GM12864 (cell line): ENCODE measurements at places on chromosomes 16 and 17.

- no peak for DNase-seq
Observed at GRCh38 chr16:11167581-11167980, 88.4 kb downstream of the SOCS1 start.

DNA sequence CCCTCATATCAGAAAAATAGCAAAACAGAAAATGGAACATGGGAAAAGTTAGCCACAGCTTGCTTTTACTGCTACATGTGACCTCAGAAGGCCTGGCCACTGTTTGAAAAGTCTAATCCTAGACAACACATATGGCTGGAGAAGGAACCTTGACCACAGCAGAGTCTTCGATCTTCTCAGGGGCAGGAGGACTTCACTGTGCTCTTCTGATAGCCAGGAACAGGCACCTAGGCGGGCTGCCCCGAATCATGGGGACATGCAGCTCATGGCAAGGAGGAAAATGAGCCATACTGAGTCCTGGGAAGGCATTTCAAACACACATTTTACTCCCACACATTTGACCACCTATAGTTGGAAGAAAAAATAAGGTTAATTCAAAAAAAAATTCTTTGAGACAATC, 31.1 kb upstream of the ADORA2B start:
- DNase-seq = no peak

DNA sequence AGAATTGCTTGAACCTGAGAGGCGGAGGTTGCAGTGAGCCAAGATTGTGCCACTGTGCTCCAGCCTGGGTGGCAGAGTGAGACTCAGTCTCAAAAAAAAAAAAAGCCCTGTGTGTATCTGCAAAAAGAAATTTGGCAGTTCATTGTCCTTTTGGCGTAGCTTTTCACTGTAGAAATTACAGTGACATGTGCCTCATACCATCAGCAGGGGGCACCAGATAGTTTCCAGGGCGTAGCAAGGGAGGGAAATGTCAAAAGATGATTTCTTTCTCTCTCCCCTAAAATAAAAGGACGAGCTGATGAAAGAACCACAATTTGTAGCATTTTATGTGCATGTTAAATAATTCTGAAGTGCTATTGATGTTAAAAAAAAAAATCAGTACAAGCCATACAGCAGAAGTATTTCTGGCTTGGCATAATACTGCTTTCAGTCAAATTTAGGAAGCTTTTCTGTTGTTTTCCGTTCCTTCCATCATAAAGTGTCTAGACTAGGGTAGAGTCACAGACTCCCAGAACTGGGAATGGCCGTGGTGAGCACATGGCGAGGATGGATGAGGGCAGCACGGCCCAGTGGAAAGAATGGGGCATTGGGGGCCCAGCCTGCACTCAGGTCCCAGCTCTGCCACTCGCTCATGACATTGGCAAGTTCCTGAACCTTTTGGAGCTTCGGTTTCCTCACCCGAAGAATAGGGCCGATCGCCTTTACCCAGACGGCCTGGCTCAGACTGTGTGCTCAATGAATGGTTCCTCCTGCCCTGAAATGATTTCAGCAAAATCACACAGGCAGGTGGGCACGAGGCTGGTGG, 59.8 kb upstream of the RPH3AL start:
- no peak for DNase-seq

- no peak for DNase-seq
Observed at GRCh38 chr16:13863075-13863765, 56.7 kb upstream of the ERCC4 start.

DNA sequence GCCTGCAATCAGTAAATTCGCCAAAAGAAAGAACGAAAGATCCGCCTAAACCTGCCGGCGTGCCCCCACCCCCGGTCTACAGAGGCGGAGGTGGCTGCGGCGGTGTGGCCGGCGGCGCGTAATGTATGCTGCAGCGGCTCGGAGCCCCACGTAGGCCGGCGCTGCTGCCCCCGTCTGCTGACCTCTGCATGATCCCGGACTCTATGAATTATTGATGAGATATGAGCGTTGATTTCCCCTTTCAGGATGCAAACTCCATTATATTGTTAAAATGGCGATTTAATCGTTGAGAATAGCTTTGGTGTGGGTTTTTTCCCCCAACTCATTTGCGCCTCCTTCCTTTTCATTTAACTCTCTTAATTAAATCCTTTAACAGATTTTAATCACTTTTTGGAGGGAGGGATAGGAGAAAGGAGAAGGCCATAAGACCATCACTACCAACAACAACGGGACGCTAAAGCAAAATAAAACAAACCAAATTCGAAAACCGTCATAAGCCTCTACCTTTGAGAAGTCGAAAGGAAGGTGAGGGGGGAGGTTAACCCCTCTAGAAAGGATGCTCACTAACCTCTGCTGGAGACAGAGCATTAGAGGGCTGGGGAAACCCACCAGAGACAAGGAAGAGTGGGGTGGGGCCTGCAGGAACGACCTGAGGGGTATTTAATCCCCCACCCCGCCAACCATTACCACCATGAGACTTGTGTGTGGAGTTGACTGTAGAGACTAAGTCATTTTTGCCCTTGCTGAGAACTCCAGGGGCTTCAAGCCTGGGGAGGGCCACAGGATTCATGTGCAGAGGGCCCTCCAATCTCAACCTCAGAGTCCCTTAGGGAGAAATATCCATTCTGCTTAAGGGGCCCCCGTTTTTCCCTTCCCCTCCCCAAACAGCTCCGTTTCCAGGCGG, 3.4 kb downstream of the HOXB3 start:
- DNase-seq = no peak

- no peak for DNase-seq
Observed at GRCh38 chr17:37713028-37713431, 31.8 kb downstream of the HNF1B start.

DNA sequence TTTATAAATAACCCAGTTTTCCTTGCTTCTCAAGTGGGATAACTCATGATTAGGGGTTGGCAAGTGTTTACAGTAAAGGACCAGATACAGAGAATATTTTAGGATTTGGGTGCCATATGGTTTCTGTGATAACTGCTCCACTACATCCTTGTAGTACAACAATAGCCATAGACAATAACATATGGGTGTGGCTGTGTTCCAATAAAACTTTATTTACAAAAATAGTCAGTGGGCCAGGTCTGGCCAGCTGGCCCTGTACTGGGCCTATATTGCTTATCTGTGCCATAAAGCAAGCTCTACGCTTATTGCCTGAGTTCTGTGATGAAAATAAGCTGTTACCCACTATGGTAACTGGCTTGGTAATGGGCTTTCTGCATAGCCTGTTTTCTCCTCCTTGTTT, 386.5 kb upstream of the RBFOX1 start:
- DNase-seq = no peak

DNA sequence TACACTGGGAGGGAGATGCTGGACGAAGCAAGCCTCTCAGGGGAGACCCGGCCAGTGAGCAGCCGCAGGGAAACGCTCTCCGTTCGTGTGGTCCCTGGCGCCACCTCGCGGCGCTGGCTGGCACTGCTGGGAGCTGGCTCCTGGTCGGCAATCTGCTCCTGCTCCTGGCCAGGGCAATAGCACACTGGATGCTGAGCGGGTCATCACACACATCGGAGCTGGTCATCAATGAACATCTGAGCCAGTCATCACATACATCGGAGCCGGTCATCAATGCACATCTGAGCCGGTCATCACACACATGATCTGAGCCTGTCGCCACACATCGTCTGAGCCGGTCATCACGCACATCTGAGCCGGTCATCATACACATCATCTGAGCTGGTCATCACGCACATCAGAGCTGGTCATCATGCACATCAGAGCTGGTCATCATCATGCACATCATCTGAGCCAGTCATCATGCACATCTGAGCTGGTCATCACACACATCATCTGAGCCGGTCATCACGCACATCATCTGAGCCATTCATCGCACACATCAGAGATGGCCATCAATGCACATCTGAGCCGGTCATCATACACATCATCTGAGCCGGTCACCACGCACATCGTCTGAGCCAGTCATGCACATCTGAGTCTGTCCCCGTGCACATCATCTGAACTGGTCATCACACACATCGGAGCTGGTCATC, 217.3 kb downstream of the RBFOX3 start:
- DNase-seq = no peak

GRCh38 chr17:70804161-70804560, 634.8 kb downstream of the KCNJ2 start:
- DNase-seq = no peak

- DNase-seq = no peak
Observed at GRCh38 chr16:55035029-55035428, 104.4 kb downstream of the IRX5 start.

- DNase-seq = no peak
Observed at GRCh38 chr17:71535321-71535720, 585.5 kb upstream of the SOX9 start.

DNA sequence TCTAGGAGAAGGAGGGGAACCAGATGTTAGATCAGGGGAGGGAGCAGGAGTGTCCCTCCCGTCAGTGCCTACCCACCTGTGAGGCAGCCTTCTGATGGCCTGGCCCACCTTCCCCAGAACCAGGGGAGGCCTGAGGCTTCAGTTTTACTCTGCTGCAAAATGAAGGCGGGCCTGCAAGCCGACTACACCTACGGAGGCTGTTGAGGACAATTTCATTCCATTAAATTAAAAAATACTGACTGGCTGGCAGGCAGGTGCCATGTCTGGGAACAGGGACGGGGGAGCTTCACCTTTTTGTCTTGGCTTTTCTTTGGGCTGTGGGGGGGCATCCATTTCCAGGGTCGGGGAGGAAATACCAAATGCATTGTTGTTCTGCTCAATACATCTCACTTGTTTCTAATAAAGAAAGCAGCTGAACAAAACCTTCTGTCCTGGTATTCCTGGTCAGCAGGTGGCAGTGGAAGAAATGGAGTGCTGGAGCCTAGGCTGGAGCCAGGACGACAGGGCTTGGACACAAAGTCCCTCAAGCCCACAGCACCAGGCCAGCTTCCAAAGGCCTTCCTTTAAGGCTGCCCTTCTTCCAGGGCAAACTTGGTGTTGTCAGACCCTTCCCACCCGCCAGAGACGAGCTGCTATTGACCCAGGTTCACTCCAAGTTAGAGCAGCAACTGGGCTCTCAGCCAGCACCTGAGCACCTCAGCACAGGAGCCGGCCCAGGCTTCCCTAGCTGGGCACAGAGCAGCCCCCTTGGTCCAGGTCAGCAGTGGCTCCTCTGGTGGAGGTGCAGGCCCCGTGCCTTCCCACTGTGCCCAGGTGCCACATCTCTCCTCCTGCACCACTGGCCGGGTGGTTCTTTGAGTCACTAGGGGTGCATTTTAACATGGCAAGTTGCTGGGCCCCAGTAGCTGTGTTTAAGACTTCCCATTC, 23.5 kb downstream of the PLCD3 start:
- no peak for DNase-seq

DNA sequence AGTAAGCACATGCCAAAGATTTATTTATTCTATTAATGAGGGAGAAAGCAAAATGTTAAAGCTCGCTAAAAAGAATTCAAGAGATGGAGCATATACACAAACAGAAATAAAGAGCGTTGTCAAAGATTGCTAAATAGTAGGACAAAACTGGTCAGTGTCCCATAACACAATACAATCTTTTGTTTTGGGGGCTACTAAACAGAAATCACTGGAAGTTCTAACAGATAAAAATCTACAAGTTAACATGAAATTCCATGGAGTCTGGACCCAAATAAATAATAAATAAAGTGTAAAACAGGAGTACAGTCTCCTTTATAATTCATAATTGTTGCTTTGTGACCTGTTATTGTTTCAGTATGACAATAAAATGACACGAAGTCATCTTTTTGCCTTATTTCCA, 115.2 kb upstream of the CNTNAP4 start:
- no peak for DNase-seq

DNA sequence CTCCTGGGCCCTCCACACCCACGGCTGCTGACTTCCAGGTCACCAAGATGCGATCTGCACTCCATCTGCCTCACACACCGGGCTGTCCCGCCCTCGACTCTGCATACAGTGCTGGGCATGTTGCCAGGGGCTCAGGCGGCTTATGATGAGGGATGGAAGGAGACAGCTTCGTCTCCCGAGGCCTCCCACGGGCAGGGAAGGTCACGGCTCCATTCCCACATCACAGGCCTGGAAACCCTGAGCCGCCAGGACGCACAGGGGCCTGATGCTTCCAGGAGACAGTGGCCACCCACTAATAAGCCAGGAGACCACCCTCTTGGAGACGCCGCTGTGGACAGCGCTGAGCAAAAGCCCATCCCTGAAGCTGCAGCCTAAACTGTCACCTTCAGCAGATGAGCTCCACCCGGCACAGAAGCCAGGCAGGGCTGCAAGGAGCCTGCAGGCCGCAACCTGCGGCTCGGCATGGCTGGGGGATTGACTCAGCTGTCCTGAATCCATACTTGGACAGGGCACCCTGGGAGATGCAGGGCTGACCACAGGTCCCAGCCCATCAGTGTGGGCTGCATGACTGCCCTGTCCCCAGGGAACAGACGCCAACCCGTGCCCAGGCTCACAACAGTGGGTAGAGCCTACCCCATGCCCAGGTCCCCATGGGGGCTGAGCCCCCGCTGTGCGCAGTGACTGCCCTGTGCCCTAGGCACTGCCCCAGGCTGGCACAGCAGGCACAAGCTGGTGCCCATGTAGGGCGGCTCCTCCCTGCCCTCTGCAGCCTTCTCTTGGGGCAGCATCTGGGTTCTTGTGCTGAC, 34.4 kb downstream of the SLC7A5 start:
- no peak for DNase-seq

DNA sequence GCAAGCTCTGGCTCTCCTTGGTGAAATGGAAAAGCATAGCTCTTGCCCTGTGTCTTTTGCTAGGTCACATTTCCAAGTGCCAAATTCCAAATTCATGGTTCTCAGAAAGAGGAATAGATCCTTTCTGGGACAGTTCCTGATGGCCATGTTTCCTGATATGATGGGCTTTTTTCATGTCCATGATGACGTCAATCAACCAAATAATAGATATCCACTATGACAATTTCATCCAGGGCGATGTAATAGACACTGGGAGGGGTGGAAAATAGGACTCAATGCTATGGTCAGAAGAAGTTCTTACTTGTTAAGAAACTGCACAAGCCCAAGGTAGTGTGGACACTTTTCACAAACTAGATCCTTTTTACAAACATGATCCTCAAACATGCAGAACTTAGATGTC, 549 bp upstream of the KRT33A start:
- DNase-seq = no peak

- DNase-seq = no peak
Observed at GRCh38 chr16:13805951-13806350, 114.0 kb upstream of the ERCC4 start.

GRCh38 chr17:47663912-47664623, 14.3 kb downstream of the KPNB1 start:
- DNase-seq = no peak

GRCh38 chr17:6470751-6471521, 26.7 kb downstream of the PIMREG start:
- no peak for DNase-seq

- no peak for DNase-seq
Observed at GRCh38 chr16:10013774-10014173, 168.5 kb downstream of the GRIN2A start.

- DNase-seq = no peak
Observed at GRCh38 chr16:85514598-85515318, 98.4 kb upstream of the GSE1 start.

DNA sequence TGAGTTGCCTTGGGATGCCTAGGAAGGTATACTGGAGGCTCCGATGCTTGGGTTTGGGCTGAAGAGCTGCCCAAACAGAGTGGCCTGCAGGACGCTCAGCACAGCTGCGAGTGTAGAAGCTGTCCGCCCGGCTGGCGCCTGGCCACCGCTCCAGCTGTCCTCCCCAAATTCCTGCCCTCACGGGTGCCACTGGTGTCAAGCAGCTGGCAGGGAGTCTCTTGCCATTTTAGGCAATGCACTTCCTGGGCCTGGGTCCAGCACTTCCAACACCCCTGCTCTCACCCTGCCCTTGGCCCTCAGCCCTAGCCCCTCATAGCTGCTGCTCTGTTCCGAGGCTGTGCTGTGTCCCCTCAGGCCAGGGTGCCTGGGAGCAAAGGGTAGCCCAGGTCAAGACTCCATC, 5.2 kb upstream of the PKMYT1 start:
- DNase-seq = no peak

- no peak for DNase-seq
Observed at GRCh38 chr17:77352996-77353395, 212.2 kb downstream of the SEC14L1 start.
